ENCODE measurements at places on chromosomes 2 and 18.

DNA sequence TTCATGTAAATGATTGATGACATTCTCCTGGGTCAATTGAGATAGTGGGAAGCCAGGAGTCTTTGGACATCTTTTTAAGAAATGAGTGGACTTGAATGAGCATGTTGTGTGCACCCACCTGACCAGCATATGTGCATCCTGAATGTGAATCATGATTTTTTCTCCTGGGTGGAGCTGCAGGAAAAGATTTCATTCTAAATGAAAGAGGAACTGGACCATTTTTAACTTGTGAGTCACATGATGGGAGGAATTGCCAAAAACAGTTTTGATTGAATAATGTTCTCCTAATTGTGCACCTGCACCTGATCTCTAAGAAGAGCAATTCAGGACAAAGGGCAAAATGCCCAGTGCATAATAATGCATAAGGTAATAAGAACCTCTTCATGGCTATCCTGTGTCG lies 32.3 kb downstream of the COPS8 start:
- DNase-seq, result no peak

DNA sequence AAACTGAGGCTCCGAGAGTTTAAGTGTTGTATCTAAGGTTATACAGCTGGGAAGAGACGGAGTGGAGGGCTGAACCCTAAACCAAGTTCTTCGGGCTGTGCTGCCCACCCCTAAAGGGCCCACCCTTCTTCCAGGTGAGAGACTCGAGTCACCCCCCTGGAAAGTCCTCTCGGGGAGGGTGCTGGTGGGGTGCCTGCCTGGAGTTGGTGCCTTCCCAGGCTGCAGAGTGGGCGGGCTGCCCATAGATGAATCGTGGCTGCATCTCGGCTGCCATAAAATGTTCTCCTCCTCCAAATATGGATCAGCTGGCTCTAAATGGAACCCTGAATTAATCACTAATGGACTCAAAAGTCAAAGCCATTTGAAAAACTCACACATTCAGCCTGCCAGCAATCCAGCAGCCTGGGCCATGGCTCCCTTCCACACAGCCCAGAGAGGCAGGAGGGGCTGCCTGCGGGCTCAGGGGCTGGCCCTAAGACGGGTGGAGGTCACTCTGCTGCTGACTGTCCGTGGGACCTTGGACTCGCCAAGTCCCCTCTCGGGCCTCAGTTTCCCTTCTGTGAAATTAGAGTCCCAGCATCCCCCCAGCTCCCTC lies 7.7 kb downstream of the CIB4 start:
- DNase-seq, result no peak

- DNase-seq, result no peak
Measured at GRCh38 chr18:62959481-62959880, 244.1 kb downstream of the PHLPP1 start.

- DNase-seq, result no peak
Measured at GRCh38 chr2:126658319-126658904, 2.5 kb downstream of the GYPC start.

- DNase-seq, result no peak
Measured at GRCh38 chr18:42689310-42689709, 426.2 kb downstream of the RIT2 start.

DNA sequence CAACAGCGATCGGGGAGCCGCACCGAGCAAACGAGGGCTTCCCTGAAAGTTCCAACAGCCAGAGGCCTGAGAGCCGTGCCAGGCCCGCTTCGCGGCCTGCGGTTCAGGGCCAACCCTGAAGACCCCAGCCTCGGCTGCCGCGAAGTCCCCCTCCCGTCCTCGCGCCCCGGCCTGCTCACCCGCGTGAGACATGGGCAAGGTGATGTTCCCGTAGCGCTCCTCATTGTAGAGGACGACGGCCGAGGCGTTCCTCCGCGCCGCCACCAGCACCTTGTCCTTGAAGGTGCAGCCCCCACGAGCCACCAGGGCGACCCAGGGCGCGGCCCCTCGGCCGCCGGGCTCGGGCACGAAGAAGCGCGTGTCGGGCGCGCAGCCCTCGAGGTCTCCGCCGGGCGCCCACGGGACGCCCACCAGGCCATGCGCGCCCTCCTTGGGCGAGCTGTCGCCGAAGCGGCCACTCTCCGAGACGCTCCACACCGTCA lies 510 bp downstream of the RNF149 start:
- no peak for DNase-seq

GRCh38 chr2:200301953-200302858 lies 4.3 kb upstream of the SPATS2L start:
- no peak for DNase-seq

DNA sequence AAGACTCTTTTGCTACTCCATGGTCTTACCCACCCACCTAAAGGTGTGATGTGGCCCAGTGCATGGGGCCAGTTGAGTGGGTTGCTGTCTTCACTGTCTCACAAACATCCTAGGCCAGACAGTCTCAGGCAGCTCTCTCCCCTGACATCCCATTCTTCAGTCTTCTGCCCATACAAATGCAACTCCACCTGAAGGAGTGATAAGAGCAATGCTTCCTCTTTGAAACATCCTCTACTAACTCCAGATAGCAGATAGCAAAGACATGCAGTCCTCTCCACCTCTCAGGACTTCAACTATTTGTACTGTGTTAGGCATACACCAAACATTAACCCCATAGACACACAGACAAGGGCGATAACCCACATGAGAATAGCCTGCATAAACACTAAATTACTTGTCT lies 71.3 kb downstream of the MTHFD2 start:
- no peak for DNase-seq

DNA sequence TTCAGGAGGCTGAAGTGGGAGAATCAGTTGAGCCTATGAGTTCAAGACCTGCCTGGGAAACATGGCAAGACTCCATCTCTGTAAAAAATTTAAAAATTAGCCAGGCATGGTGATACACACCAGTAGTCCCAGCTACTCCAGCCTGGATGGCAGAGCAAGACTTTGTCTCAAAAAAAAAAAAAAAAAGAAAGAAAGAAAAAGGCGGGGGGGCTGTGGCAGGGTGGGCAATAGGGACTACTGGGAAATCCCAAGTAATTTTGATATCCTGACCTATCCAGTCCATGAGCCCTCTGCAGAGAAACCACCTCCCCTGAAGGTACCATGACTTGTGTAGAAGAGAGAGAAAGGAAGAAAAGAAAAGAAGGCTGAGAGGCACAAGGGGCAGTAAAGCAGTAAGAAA lies 45.3 kb downstream of the ALPK2 start:
- DNase-seq, result no peak

All from AG09319 (cell line).